ENCODE measurements at places on chromosomes 7 and 10.
A peak's percentile ranks its signal among the peaks of the same experiment; 100 is the strongest.

- no peak for DNase-seq
Measured at GRCh38 chr7:133354546-133355324, 101.9 kb downstream of the EXOC4 start.

GRCh38 chr10:96673318-96674099, 46.8 kb downstream of the PIK3AP1 start:
- no peak for DNase-seq

DNA sequence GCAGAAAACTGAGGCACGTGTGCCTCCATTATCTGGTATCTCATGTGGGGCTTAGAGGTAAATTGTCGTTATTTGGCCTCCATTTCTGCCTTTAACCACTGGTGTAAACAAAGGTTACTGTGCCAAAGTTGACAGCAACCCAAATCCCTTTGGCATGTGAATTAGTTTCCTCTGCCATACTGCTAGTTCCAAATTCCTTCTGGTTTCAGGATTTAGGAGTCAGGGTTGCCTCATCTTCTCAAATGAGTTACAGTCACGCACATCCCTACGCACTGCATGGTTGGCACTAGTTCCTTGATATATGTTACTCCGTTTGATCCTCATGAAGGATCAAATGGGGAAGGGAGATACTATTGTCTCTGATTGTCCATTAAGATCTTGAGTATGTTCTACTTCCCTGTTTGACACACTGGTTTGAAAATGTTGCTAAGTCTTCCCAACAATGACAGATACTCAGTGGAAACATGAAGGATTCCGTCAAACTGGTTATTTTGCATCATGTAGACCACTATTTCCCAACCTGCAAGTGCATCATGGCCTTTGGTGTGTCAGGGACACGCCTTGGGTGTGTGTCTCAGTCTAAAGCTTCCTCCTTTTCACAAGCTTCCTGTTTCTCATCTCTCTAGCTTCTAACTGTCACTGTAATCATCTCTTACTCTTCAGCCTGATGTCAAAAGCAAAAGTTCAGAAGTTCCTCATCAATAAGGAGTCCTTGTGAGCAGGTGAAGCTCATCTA, at the start of gene LIPN:
Gene LIPN (plus strand): TSS at position 655 of the 736 bp plus-strand sequence. CDS start 1,386 bp downstream, outside the sequence.
- DNase-seq = no peak

DNA sequence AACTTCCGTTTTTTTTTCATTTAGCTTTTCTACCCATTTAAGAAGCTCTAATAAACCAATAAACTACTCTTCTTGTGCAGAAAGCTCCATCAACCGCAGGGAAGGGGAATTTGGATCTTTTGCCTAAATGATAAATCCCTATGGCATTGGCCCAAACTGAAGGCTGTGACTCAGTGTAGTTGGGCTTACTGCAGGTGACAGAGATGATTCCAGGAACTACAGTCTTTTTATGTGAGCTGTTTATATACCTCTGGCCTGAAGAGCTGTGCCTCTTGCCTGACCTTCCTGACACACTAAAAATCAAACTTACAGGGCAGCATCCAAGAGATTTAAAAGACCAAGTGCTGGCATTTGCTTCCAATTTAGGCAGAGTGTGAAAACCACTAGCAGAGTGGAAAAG, 25.2 kb downstream of the ABCB1 start:
- no peak for DNase-seq

- DNase-seq = no peak
Measured at GRCh38 chr7:27784399-27785053, 44.6 kb downstream of the TAX1BP1 start.

DNA sequence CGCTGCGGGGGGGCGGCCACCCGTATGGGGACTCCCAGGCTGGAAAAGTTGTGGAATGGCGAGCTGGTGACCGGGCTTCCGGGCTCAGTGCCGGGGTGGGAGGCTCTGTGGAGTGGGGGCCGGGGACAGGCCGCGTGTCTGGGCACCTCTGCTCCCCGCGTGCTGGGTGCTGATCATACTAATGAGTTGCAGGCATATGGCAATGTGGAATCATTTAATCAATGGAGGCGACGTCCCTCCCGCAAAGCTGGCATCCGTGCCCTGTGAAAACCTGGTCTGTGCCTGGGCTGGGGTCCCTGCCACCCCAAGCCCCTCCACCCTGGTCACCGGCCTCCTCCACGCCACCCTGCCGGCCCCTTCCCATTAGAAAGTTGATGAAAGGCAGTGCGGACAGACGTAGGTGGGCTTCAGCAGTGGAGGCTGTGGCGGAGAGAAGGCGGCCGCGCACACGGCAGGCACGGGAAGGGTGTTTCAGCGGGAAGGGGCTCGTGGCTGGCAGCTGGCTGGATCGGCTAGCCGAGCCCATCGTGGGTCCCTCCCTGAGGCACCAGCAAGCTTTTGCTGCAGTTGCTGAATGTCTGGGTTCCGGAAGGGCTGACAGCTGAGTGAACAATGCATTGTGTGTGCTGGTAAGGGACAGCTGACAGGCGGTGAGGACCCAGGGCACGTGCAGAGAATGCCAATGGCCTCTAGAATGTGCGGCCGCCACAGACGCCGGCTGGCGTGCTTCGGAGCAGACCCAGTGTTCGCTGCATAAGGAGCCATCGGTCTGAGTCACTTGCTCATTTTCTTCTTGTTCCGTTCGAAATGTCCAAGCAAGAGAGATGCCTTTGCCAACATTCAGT, 1.5 kb downstream of the ADGRA1 start:
- no peak for DNase-seq

- peak; percentile 14 for DNase-seq
Measured at GRCh38 chr10:20624642-20625041, 272.5 kb downstream of the NEBL start.

DNA sequence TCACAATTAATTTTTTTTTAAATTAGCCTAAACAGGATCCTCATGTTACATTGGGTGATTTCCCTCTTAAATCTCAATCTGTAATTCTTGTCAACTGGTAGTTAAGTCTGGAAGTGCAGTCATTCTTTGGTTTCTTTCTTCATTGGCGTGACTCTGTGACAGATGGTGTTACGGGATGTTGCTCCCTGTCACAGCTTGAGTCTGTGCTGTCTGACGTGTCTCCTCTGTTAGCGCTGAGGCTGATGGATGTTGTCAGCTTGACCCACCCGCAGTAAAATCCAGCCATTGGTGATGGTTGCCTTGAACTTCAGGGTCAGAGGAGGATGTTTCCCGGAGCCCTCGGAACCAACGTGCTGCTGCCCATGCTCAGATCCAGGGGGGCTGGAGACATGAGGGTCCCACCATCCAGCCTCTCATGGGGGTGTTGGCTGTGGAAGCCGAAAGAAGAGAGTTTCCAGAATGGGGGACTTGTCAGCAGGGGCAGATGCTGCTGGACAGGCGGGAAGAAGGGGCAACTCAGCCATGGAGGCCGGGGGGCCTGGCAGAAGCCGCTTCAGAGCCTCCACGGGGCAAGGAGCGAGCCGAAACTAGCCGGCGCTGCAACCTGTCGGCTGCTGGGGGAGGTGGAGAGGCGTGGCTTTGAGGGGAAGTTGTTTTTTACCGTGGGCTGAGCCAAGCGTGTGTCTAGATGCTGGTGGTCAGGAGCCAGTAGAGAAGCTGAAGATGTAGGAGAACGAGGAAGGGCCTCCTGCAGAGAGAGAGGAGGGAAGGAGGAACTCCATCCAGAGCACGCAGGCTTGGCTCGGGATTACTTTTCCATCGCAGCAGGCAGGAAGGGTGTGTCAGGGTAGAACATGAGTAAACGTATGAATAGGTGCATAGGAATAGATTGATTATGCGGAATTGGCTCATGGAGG, 3.5 kb downstream of the SUN1 start:
- DNase-seq = peak; percentile 9

GRCh38 chr10:106957823-106958588, 206.5 kb downstream of the SORCS1 start:
- no peak for DNase-seq

DNA sequence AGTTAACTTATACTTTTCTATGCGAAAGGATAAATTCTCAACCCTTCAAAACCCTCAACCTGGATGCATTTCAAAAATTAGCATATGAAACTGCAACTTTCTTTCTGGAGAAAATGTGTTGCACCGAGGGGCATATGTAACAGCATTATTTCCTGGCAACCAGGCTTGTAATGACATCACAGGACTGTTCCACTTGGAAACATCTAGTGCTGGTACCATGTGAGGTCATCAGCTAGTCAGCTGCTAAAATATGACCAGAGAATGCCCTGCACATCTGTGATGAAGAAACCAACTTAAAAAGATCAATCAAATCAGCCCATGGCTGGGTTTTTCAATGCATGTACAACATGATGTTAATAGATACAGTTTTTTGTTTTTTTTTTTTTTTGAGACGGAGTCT, 40.0 kb downstream of the FGFR2 start:
- no peak for DNase-seq

- no peak for DNase-seq
Measured at GRCh38 chr7:79287981-79288380, 165.5 kb downstream of the MAGI2 start.

- DNase-seq = no peak
Measured at GRCh38 chr10:20115894-20116293, 299.7 kb downstream of the PLXDC2 start.

DNA sequence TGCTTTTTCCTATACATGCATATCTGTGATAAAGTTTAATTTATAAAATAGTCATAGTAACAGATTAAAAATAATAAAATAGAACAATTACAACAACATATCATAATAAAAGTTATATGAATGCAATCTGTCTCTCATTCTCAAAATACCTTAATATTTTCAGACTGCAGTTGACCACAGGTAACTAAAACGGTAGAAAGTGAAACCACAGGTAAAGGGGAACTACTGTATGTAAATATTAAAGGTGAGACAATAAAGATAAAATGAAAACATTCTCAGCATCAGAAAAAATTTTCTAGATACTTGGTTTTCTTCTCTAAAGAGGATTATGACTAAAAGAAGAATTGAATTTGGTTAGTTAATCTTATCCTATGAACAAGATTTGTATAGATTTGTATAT, 6.0 kb downstream of the FKBP14 start:
- DNase-seq = no peak

DNA sequence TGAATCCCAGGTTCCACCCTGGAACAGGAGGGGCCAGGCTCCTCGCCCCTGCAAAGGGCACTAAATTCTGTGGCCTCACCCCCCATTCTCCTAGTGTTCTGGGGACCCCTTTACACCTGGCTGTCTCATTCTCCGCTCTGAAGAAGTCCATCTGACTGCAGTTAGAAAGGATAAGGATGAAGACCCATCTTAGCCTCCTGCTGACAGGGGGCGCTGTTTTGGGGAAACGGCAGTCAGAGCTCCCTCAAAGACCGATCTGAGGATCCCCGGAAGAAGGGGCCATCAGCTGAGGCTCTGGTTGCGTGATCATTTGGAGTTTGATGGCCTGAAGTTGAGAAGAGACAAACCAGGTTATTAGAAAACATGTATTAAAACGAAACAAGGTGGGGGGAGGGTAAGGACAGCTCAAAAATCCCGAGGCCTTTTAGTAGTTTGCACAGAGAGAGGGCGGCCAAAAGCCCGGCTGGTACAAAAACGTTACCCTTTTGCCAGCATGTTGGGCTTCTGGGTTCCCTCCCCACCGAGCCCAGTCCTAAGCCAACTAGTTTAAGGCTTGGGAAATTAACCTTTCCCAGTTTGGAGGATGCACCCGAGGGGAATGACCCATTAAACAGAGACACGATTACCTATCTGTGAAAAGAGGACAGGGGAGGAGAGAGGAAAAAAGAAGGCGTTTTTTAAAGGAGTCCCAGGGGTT, 102.8 kb downstream of the CHN2 start:
- no peak for DNase-seq

GRCh38 chr10:129949411-129949810, 14.7 kb downstream of the EBF3 start:
- DNase-seq = no peak

DNA sequence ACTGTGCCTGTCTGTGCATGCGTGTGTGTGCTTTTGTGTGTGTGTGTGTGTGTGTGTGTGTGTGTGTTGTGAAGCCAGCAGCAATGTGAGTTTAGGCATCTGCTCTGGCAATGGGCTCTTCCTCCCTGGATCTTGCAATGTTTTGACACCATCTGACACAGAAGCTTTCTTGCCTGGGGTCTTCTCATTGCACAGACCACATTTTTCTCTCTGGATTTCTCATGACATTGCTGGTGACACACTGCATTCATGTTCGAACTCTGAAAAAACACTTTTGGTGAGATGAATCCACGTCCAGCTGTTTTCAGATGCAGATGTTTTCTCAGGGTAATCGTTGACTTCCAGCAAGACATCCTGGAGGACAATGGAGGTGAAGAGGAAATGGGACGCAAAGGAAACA, 63.0 kb upstream of the FZD8 start:
- no peak for DNase-seq

DNA sequence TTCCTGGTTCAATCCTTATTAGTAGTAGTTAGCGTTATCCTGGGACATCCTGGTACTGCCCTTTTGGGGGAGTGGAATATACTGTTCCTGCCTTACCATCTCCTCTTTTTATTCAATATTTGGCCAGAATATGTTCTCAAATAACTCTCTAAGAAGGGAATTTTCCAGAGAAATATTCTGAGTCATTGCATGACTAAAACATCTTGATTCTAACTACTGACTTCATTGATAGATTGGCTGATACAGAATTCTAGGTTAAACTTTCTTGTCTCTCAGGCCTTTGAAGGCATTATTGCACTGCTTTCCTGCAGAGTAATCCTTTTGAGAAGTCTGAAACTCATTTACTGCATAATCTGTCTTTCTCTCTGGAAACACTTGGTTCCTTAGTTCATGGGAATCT, 275.5 kb upstream of the DGKB start:
- no peak for DNase-seq

All from heart left ventricle (tissue), 16 donors.